ENCODE measurements at places on chromosomes 6 and 20.

DNA sequence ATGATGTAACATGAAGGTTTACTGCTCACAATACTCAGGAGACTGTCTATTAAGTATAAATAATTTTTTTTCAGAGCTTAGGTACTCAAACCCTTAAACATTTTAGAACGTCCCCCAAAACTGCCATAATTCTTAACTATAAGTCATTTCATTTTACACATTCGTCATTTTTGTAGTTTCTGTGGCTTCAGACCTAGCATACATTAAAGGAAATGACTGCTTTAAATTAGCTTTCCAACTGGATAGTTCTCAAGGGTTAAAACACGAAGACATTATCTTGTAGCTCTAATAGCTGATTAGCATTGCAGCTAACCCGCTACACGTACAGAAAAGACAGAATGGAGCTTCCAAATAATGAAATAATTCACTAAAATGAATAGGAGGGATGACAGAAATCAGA, 24.9 kb upstream of the PLN start:
- DNase-seq, result no peak

GRCh38 chr6:14754751-14755513, 490.9 kb upstream of the JARID2 start:
- no peak for DNase-seq

- DNase-seq, result no peak
These were observed 39.5 kb downstream of the ELOVL5 start for GRCh38 chr6:53309059-53309900.

DNA sequence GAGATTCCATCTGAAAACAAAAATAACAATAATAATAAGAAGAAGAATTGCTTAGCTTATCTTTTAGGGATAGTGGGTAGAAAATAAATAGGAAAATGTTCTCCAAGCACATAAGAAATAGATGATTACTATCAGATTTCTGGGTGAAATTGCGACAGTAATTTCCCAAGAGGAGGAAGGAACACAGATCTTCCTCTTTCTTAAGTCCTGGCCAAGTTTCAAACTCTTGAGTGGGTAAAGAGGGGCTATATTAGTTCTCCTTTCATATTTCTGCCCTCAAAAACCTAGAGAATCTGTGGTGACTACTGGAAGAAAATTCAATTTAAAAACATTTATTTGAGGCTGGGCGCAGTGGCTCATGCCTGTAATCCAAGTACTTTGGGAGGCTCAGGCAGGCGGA, 63.7 kb downstream of the PHACTR2 start:
- no peak for DNase-seq

GRCh38 chr6:96836631-96837080, 621 bp downstream of the GPR63 start:
- DNase-seq, result no peak

DNA sequence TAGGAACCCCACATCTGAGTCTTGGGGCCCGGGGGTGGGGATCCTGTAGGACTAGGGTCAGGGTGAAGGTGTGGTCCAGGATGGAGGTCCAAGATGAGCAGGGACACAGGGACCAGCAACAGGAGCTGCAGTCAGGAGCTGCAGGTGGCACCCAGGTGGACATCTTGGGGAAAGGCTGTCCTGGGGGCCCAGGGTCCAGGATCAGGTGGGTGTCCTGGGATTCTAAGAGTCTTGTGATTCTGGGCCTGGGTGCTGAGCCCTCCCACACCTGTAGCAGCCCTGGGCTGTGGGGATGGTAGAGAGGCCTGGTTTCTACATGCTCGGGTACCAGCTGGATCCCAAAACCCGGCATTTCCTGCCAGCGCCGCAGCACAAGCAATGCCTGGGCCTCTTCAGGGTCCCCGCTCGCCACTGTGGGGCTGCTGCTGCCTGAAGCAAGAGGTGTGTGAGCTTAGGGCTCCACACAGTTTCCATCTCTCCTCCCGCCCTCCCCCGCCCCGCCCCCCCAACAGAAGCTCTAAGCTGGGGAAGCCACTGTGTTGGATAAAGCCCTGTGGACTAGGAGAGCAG, 20.7 kb downstream of the ERGIC3 start:
- no peak for DNase-seq

DNA sequence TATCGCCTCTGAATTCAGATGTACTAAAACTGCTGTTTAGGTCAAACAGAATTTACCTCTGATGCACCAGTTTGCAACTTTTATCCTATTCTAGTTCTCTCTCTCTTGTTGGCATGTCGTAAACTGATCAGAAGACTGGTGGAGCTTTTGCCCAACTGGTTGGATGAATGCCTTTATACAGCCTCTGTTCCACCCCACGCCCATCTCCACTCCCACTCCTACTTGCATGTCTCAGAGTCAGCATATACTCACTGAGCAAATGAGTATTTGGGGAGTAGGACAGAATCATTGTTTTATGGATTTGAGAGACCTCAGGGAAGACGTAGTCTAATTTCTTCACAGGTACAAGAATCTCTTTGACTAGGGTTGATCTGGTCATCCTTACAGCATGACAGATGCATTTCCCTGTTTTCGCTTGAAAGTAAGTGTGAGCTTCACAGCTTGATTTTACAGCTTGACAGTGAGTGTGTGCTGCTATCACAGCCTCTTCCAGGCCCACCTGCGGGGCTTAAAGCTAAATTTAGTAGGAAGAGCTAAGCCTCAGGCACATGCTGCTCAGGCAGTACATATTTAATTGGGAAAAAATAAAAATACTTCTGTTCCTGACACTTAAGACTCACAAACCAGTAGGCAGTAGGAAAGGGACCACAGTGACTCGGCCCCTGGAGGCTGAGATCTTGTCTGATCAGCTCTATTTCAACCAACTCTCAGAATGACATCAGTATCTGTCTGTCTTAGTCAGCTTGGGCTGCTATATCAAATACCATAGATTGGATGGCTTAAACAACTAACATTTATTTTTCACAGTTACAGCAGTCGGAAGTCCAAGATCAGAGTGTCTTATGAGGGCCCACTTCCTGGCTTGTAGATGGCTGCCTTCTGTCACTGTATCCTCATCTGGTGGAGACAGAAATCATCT, 30.4 kb downstream of the TRMT6 start:
- no peak for DNase-seq

DNA sequence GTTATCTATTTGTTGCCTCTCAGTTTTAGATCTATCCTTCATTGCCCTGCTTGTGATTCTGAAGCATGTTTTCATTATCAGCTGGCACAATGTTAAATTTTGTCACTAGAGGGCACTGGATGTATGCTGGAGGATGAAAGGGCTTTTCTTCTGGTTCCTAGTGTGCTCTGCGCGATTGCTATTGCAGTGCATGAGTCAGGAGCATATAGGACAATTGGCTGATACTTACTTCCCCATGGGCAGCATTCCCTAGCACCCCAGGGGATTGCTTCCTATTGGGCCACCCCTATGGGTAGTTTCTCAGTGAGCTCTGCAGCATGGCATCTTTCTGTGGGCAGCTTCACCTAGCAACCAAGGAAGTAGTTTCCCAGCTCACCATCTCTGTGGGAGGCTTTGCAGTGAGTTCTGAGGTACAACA, 280.3 kb upstream of the SYNCRIP start:
- peak; percentile 14 for DNase-seq

GRCh38 chr6:125919618-125920017, 37.0 kb upstream of the HINT3 start:
- DNase-seq, result no peak

- DNase-seq, result peak; percentile 93
These were observed at the start of gene FAM110A for GRCh38 chr20:833450-834150. FAM110A (plus strand) TSS chr20:833715; CDS start chr20:844805, 11,090 bp downstream.

GRCh38 chr20:9244811-9245210, 175.9 kb downstream of the PLCB4 start:
- DNase-seq, result peak; percentile 36

GRCh38 chr6:118641042-118641441, 10.3 kb downstream of the CEP85L start:
- no peak for DNase-seq

DNA sequence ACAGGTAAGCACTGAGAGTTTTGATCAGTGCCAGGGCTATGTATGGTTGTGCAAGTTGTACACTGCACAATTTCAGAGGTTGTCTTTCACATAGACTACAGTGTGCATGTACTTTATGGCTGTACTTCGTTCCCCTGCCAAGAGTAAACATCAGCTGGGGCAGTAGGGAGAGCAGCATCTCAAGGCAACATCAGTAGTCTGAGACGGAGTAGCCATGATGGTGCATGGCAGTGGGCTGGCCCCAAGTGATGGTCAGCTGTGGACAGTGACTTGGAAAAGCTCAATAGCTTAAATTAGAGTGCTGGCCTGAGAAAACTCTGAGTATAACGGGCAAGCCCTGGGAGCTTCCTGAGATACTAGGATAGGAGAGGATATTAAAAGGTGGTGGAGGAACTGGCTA, 165.5 kb downstream of the TFAP2B start:
- DNase-seq, result no peak

DNA sequence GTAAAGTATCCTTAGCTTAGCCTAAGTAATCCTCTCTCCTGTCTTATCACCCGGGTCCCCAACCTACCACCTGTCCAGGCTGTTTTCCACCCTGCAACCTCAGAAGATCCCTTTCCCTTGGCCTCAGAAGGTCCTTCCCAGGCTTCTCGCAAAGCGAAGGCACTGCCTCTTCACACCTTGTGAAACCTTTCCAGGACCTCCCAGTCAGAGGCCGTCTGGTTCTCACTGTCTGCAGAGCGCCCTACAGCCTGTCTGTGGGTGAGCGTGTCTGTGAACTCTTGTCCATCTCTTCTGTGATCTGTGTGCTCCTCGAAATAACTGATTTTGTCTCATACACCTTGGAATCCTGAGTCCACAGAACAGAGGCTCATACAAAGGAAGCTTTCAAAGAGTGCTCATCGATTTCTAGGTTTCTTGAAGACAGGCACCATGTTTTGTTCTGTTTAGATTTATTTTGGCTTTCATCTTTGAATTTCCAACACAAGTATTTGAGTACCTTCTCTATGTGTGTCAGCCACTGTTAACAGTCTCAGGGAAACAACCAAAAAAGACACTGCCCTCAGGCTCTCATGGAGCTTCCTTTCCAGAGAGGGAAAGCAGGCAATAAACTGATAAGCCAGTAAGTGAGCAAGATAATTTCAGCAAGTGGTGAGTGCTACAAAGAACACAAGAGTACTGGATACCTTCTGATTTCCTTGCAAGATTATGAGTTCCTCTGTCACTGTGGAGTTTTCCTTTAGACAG, 6.3 kb downstream of the PDE10A start:
- no peak for DNase-seq

DNA sequence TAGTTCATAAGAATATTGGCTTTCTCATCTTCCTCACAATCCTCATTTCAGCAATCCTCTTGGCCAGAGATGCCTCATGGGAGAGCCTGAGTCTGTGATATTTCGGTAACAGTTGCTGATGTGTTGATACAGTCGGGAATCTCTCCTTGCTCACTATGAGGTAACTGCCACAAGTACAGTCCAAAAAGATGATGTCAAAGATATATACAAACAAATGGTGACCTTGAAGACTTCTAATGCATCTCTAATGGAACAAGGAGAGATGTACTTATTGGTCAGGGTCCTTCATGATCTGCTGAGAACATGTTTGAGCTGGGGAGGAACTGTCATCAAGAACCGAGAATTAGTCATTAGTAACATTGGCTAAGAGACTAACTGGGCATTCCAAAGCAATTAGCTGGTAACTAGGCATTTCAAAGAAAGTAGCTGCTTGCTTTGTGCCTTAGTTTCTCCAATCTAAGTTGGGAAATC, 56.1 kb downstream of the FILIP1 start:
- no peak for DNase-seq

GRCh38 chr6:20217324-20217855, 5.1 kb upstream of the MBOAT1 start:
- no peak for DNase-seq

DNA sequence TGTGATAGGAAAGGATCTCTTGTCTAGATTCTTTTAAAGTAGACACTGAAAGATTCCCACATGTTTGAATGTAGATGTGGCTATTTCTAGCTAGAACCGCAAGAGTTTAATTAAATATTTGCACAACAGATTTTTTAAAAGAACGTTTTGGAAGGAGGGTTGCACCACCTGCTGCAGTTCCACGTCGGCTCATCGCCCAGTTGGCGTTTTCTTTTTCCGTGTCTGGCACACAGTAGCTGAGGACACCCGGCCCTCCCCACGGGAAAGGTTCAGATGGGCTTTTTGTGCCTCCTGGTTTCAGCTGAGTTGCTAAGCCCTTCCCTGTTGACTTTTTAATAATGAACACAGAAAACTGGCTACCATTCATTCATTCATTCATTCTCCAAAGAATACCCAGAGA, 41.8 kb upstream of the DOK5 start:
- peak; percentile 46 for DNase-seq

DNA sequence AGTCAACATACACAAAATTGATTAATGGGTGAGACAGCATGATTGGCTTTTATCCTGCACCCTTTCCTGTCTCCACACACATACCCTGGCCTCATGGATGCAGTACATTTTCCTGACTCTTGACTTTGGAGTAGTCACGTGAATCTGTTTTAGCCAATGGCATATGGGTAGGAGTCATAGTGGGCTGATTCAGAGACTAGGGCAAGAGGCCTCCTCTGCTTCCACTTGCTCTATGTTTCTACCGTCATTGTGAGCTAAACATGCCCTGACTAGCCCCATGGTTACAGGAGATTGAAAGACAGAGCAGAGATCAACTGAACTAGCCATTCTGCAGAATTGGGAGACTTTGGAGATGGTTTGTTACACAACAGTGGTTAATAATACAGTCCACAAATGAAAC, 850.0 kb downstream of the DHX35 start:
- no peak for DNase-seq

DNA sequence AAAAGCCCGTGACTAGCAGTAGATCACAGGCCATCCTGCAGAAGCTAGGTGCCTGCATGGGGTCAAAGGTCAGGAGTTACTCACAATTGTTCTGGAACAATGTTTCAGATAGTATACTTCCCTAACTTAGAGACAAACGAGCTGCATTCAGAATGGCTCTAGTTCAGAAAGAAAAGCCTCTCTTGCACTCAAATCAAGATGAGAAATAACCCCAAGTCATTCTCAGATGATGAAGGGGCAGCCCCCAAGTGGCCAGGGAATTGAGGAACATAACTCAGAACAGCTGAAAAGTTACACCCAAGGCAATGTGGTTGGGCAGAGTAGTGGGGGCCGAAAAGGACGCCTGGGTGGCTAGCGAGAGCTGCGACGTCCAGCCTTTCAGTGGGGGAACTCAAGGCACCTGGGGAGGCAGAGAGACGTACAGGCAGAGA, 27.8 kb downstream of the FYN start:
- DNase-seq, result no peak

GRCh38 chr20:33793011-33793931, 17.9 kb upstream of the CHMP4B start:
- no peak for DNase-seq

GRCh38 chr6:147103694-147104093, 100.5 kb upstream of the STXBP5 start:
- no peak for DNase-seq

GRCh38 chr6:129489215-129489765, 220.7 kb downstream of the ARHGAP18 start:
- no peak for DNase-seq

DNA sequence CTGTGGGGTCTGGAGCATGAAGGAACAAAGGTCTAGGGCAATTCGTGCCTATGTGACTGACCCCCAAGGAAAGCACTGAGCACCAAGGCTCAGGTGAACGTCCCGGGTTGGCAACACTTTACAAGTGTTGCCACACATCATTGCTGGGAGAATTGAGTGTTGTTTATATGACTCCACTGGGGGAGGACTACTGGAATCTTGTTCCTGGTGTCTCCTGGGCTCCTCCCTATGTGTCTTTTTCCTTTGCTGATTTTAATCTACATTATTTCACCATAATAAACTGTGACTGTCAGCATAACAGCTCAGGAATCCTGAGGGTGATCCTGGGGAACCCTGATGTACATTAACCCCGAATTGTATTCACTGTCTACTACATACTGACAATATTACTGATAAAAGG, 207.7 kb upstream of the BMP2 start:
- DNase-seq, result no peak

- DNase-seq, result no peak
These were observed 197.7 kb downstream of the ARID1B start for GRCh38 chr6:156974830-156975261.

All from posterior cingulate gyrus (tissue), 11 donors.